HCT116 (cell line): ENCODE measurements at places on chromosomes 3 and 15. TPM values are rescaled to one million over a fixed set of nuclear protein-coding genes. Genes with fewer than 3 reads are reported as not detected.

The TAGLN3 gene
- total RNA-seq: 0.64 TPM

The HYKK gene
- 6.2 TPM for total RNA-seq

The IQCF5 gene
- total RNA-seq: not detected

The MYEF2 gene
- 0.69 TPM for total RNA-seq

GRCh38 chr3:38084334-38085310, 45.6 kb downstream of the DLEC1 start:
- DNase-seq: no peak

- no peak for DNase-seq
Measured at GRCh38 chr3:32596909-32597369, 26.3 kb upstream of the DYNC1LI1 start.

DNA sequence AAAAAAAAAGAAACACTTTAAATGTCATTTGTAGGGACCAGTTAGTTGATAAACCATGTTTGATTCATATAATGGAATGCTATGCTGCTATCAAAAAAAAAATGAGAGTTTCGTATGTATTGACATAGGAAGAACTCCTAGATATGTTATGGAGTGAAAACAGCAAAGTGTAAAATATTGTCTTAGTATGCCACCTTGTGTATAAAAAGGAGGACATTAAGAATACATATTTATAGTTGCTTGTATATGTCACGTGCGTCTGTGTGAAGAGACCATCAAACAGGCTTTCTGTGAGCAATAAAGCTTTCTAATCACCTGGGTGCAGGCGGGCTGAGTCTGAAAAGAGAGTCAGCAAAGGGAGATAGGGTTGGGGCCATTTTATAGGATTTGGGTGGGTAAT, 39.5 kb downstream of the KBTBD8 start:
- DNase-seq: no peak

GRCh38 chr15:57306944-57307411, 69.3 kb upstream of the CGNL1 start:
- DNase-seq: no peak

DNA sequence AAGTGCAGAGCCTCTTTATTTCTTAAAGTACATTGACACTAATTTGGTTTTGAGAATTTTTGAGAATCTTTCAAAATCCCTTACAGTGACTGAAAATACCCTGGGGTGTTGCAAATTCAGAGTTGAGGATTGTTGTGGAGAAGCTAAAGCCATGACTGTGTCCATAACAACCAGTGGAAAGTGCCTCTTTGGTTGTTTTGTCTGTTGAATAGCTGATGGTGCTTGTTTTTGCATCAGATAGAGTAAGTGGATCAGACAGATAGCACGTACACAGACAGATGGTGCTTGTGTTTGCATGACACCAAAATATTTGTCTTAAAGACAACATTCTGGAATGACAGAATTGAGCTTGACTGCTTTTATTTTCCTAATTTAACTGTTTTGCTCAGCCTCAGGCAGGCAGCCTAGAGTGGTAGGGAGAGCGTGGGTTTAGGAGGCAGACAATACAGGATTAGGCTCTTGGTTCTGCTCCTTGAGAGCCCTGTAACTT, 265.0 kb downstream of the IL20RB start:
- no peak for DNase-seq

DNA sequence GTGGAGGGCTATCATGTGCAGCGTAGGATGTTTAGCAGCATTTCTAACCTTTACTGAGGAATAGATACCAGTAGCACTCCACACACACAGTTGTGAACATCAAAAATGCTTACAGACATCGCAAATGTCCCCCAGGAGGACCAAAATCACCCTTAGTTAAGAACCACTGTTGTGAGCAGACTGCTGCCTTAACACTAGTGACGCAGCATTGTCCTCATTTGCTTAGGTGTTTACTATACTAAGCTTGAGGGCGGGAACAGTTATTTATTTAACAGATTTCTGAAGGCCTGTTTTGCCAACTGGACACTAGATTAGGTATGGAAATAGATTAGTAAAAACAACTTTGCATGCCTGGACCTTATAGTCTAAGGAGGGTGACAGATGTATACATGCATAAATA, 2.3 kb downstream of the PPP2R3A start:
- DNase-seq: no peak

GRCh38 chr15:31352339-31352751, 25.7 kb downstream of the KLF13 start:
- no peak for DNase-seq

DNA sequence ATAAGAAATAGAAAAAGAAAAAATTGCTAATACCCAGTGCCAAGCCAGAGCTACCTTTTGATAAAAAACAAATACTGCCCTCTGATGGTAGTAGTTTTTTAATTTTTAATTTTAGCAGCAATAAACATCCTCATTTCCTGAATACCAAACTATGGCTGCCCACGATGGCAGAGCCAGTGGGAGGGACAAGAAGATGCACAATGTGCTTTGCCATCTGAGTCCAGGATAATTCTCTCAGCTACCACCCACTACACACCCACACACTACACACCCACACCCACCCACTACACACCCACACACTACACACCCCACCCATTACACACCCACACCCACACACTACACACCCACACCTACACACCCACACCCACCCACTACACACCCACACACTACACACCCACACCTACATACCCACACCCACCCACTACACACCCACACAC, 17.8 kb downstream of the CEP19 start:
- no peak for DNase-seq
